Neuronal stem cell (in vitro differentiated cells): ENCODE measurements at places on chromosomes 2 and 18.

DNA sequence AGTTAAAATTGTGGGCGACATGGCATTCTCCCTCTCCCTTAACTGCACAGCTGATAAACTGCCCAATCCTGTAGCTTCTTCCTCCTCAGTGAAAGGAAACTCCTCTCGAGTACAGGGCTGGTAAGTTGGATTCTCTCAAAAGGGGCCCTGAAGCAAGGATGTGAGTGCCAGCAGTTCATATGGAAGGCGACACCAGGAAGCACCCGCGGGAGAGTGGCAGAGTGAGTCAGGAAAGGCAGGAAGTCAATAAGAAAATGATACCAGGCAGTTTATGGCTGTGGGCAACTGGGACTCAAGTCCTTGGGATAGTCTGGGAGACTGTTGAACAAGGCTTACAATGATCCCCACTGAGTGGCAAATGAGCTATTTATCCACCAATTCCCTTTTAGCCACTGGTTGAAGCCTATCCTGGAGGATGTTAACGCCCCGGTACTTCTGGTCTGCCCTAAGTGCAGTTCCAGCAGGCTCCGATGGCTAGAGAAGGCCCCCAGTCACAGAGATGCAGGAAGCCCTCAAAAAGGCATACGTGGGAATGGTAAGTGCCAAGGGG is 34.8 kb downstream of the ABHD3 start:
- no peak for DNase-seq

DNA sequence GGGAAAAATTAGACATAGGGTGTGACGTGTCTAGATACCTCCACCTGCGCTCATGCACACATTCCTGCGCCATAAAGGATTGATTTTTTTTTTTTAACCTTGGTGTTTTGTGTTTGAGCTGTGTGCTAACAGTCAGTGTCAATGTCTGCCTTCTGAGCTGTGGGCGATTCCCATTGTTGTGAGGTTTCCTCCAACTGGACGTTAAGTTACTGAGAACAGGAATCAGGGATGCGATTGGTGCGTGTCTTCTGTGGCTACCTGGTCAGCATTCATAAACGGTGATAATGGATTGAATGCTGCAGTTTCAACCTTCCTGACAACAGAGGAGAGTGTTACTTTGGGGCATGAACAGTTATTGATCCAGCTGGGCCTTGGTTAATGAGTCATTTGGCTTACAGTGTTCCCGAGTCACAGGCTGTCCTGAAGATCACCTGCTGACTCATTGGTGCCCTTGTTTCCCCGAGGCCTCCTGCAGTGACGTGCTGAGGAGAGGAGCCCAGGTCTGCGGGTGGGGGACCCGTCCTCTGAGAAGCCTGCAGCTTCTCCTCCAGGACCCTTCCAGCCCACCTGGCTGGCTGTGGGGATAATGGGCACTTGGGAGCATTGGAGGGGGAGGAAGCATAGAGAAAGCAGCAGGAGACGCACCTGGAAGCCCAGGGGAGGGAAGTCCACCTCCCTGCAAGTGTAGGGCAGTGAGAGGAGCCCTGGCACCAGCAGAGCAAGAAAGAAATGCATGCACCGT is 25.8 kb upstream of the CABYR start:
- no peak for DNase-seq

- peak; percentile 35 for DNase-seq
These were observed 6.1 kb downstream of the CTDSP1 start for GRCh38 chr2:218405746-218406208.

DNA sequence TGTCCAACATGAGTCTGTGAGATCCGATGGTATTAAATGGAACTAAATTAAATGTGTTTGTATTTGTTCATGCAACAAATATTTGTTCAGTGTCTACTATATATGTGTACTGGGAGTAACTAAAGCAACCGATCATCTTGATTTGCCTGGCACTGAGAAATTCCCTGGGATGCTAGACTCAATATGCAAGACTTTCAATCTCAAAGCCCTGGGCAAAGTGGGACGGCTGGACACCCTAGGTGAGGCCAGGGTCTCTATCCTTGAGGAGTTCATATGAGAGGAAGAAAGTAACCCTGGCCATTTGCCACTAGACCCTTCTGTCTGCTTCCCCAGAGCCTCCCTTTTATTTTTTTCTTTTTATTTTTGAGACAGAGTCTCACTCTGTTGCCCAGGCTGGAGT is 44.0 kb upstream of the HPCAL1 start:
- DNase-seq, result no peak

DNA sequence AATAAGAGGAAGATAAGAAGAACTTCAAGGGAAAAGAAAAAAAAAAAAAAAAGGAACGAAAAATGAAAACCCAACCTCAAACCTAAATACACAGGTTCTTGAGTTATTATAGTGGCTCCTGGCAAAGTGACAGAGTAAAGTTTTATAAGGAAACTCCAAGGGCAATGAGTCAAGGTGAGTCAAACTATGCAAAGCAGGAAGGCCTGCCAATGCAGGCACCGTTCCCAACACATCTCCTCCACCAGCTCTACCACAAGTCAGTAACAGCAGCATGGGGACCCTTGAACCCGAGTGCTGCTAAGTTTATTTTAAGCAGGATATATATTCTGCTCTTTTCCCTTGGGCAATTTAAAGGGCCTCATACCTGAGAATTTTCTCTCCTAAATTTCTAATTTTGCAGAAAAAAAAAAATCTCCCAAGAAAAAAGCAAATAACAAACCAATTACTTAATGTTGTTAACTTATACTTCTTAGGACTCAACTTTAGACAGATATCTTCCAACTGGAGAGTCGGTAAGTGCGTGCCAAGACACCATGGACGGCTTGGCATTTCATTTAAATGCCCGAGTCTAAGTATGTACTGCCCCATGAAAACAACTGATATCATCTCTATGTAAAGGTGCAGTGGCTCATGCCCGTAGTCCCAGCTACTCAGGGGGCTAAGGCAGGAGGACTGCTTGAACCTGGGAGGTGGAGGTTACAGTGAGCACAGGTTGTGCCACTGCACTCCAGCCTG is 75.7 kb upstream of the TFCP2L1 start:
- no peak for DNase-seq

- DNase-seq, result no peak
These were observed 25.5 kb downstream of the CENPO start for GRCh38 chr2:24818721-24819167.

- DNase-seq, result no peak
These were observed 3.9 kb upstream of the ETAA1 start for GRCh38 chr2:67393237-67393636.

DNA sequence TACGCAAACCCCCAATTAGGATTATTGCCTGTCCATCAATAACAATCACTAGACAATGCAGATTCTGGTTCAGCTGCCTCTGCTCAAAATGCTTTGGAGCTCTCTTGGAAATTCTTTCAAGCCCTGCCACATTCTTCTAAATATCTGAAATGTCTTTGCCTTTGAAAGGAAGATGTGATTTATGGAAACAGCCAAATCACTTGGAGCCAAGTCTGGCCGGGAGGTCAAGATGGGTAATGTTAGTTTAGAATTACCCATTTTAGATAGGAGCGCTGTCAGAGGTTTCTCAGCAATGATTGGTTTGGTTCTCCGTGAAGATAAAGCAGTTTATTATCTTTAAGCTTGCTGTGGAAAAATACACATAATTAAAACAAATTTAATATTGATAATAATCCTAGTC is 306.7 kb downstream of the SETBP1 start:
- DNase-seq, result no peak
